Tibial artery (tissue), 4 donors: ENCODE measurements at places on chromosomes 5 and 9.
A peak's percentile ranks its signal among the peaks of the same experiment; 100 is the strongest.

GRCh38 chr5:88144219-88145001, 124.2 kb downstream of the TMEM161B start:
- DNase-seq, result no peak

- no peak for DNase-seq
Measured at GRCh38 chr5:57513785-57514184, 31.2 kb upstream of the ACTBL2 start.

DNA sequence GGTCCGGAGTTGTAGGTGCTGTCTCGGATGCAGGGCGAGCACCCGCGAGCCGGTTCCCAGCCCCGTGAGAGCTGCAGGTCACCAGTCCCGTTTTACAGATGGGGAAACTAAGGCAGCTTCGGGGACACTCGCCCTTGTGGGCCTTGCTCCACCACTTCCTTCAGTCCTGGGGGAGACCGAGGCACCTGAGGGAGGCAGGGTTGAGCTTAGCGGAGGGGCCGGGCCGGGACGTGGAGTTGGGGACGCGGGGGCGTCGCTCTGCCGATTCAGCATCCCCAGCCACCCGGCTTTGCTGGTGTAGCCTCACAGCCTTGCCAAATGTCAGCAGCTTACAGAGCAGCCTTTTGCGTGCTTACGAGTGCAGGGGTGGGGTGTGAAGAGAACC, 530 bp downstream of the BBLN start:
- DNase-seq, result no peak

DNA sequence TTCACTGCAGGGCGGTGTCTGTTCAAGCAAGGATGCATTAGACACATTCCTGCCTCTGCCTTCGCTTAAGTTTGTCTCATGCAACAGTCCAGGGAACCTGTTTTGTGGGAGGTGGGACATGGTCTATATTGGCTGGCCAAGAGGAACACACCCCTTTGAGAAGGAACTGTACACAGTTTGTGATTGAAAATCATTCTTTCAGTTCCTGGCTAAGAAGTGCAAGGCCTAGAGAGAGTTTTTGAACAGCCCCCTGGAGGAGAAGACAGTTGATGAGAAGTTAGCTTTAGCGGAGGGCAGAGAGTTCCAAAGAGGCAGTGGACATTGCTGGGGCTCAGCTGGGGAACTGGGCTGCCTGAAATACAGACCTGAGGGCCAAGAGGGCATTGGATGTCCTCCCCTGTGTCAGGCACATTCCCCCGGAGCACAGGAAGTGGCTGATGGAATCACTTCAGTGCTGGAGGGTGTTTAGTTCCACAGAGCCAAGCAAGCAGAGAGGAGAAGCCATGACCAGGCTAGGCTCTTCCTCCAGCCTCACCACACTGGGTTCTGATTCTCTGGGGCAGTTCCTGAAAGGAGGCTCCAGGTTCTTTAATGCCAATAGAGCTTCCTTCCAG, 66.6 kb downstream of the RGS3 start:
- no peak for DNase-seq

GRCh38 chr9:80375477-80375876, 803.7 kb downstream of the TLE4 start:
- DNase-seq, result no peak

DNA sequence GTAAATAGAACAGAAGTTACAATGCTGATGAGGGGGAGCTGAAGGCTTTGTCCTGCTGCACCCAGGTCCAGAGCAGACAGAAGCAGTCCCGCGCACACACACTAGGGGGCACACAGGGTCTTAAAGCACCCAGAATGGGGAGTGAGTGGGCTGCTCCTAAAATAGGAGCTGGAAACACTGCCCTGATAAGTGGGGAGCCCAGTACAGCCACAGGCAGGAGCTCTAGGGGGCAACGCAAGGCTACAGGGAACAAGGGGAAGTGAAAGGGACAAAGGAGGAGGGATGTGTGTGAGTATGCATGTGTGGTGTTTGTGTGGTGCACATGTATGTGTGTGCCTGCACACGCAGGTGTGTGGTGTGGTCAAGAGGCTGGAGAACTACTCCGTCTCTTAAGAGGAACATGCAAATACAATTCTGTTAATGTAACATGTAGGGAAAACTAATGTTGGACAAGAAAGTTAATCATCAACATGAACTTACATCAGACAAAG, 191.5 kb downstream of the ROR2 start:
- DNase-seq, result no peak

GRCh38 chr5:149273237-149273636, 1.6 kb downstream of the AFAP1L1 start:
- no peak for DNase-seq

GRCh38 chr5:157516626-157517325, 56.8 kb downstream of the NIPAL4 start:
- peak; percentile 70 for DNase-seq

DNA sequence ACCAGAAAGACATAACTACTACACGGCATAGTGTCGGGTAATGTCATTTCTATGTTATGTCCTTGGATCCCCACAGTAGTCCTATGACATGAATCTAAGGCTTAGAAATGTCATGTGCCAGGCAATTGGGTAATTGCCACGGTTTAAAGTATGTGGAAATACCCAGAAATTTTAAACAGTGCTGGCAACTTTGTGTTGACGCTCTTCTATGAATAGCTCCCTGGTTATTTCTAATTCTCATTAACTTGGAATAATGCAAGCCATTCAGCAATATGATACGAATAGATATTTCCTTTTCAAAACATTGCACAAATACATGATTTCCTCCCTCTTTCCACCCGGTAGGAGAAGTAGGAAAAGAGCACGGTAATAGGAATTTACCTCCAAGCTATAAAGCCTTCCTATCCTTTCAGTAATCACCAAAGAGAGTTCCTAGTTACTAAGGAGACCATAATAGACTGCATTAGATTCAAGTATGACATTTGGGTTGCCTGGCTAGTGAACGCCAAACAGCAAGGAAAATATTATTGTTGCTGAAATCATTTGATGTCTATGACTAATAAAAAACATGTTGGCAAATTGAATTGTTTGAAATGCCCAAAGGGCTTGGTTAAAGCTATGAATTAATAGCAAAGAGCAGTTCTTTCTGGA, 168.4 kb downstream of the CCDC192 start:
- DNase-seq, result no peak

GRCh38 chr9:135332979-135333748, 146.4 kb upstream of the PPP1R26 start:
- peak; percentile 1 for DNase-seq

GRCh38 chr5:73233461-73234203, 60.6 kb downstream of the TMEM174 start:
- no peak for DNase-seq

DNA sequence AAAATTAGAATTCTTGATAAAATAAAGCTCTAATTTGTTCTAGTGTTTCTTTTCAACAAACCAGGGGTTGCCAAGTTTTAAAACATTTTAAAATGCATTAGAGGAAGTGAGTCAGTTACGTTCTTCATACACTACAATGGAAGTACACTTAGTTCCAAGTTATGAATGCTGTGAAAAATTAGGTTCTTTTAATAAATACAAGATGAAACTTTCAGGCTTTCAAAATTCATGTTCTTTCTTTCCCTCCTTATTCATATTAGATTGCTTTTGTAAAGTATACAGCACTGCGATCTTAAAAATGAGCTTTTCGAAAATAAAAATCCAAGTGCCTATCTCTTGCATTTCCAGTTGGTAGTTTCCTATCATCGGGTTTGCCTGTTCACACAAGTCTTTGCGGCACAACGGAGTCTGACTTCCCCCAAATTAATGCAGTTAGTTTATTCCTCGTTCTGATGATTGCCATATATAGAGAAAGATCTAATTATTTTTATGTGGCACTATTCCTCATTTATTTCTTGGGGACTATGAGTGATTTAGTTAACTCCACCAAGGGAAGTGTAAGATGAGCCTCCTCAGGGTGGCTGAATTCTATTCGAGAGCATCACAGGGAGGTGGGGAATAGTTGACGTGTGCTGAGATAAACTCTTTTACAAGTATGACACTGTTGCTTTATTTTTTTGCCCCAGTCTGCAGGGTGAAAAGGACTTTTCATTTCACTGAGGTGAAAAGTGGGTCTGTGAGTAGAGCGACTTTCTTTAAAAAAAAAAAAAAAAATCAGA, 238.2 kb downstream of the CD180 start:
- no peak for DNase-seq

- DNase-seq, result no peak
Measured at GRCh38 chr5:81854485-81854884, 103.6 kb upstream of the SSBP2 start.

GRCh38 chr9:89079391-89079790, 88.1 kb downstream of the S1PR3 start:
- no peak for DNase-seq

DNA sequence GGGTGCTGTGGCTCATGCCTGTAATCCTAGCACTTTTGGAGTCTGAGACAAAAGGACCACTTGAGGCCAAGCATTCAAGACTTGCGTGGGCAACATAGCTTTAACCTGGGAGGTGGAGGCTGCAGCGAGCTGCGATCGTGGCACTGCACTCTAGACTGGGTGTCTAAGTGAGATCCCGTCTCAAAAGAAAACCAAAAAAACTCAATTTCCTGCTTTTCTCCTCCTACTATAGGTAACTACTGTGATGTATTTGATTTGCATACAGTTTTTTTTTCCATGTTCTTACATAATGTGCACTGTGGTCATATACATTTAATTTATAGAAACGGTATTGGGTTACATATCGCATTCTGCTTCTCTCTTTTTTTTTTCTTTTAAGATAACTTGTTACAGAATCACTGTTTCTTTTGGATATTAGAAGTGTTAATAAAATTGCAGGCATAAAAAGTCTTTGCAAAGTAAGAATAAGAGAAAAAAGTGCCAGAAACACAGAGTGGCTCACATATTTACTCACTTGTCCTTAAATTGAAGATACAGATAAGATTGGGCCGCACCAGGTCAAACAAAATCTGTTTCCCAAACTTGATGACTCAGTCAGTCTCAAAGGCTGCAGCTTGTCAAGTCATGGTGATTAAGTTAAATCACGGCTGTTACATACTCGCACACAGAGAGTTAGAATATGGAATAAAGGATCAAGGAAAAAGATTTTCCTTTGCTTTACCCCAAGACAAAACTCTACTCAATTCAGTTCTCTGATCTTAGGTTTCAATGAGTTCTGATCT, 2.0 kb upstream of the PTGR1 start:
- no peak for DNase-seq

DNA sequence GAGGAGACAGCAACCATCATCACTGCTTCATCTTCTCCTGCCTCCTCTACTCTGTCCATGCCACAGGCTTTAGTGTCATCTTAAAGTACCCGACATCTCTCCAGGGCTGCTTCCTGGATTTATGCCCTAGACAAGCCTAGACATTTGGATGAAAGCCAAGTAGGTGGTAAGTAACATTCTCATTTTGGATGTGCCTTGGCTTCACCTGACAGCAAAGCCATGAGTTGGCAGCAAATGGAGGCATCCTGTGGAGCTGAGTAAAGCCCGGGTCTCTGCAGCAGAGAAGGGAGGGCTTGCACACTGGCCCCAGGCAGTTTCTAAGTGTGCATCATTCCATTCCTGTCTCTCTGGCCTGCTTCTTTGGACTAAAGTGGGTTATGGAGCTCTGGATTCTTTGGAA, 299.1 kb downstream of the DMAC1 start:
- DNase-seq, result no peak

GRCh38 chr5:126449751-126450271, 26.6 kb downstream of the GRAMD2B start:
- DNase-seq, result no peak

- no peak for DNase-seq
Measured at GRCh38 chr5:151408591-151409230, 38.7 kb upstream of the SLC36A1 start.

DNA sequence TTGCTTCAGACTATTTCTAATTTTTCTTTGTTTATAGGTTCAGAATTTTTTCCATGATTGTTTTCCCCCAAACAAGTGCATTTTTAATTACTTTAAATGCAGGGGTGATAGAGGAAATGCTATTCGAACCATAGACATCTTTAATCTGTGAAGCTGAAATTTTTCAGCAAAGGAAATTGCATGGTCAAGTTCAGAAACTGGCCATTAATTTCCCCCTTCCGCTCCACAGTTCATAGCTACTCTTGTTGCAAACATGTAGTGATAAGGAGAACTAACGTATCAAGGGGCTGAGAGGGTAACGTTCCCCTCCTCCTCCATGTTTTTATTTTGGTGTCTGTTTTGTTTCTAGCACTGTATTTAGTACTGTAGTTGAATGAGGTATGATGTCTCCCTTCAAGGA, 3.4 kb upstream of the ROPN1L start:
- DNase-seq, result no peak

DNA sequence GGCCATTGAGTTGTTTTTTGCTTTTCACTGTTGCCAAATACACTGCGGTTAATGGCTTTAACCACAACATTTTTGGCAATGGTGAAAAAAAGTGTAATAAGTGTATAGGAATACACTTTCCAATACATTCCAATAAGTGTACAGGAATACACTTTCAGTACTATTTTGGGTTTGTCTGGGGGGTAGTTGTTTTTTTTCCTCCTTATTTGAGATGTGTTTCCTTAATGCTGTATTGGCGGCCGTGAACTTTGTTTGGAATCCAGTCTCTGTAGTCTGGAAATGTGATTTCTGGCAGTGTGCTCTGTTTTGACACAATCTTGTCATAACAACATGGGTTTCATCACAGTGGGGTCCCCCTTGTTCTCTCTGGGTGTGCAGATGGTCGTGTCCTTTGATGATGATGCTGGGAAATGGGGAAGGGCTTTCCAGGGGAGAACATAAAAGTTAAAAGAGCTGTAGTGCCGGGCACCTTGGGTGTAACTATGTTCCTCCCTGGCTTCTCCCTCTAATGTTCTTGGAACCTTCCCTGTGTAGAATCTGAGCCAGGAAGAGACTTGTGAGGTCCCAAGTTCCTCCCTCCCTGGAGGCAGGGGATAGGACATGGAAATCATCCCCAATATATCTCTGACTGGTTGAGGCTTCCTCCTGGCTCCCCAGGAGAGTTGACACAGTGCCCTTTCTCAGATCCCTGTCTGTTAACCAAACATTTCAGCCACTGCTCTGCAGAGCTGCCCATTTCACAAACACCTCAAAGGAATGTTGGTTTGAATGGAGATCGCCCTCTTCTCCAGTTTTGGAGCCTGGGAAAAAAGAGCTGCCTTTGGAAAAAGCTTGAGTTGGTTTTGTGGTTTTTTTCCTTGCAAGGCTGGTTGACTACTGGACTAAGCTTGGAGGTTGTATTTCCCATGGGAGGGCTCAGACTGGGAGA, 44.8 kb downstream of the RCL1 start:
- DNase-seq, result peak; percentile 65

GRCh38 chr9:71223953-71224538, 102.6 kb upstream of the TRPM3 start:
- DNase-seq, result no peak

DNA sequence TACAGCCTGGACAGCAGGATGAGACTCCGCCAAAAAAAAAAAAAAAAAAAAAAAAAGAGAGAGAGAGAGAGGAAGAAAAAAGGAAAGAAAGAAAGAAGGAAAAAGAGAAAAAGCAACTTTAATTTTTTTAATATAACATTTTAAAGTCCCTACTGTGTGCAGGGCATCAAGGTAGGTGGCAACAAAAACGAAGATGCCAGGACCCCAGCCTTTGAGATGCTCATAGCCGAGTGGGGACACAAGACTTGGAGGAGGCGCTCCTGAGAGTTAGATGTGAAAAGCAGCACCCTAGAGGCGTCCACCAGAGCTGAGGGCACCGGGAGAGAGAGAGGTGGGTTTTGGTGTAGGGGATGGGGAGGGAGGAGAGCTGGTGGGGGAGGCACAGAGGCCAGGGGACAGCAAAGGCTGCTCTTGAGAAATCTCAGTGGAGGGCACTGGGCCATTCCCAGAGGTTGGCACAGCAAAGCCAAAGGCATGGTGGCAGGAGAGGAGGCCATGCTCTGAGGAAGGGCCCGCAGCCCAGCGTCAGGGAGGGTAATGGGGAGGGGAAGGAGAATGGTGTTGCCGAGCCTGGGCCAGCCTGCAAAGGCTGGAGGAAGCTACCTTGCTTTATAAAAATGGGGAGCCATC, 135.6 kb downstream of the C9orf50 start:
- DNase-seq, result peak; percentile 36

GRCh38 chr5:16018970-16019369, 160.6 kb downstream of the MARCHF11 start:
- no peak for DNase-seq
